Activated naive CD4-positive, alpha-beta T cell (primary cell): ENCODE measurements at places on chromosomes 1 and 21.

- DNase-seq = no peak
Measured at GRCh38 chr1:20223106-20223505, 36.8 kb upstream of the PLA2G2C start.

DNA sequence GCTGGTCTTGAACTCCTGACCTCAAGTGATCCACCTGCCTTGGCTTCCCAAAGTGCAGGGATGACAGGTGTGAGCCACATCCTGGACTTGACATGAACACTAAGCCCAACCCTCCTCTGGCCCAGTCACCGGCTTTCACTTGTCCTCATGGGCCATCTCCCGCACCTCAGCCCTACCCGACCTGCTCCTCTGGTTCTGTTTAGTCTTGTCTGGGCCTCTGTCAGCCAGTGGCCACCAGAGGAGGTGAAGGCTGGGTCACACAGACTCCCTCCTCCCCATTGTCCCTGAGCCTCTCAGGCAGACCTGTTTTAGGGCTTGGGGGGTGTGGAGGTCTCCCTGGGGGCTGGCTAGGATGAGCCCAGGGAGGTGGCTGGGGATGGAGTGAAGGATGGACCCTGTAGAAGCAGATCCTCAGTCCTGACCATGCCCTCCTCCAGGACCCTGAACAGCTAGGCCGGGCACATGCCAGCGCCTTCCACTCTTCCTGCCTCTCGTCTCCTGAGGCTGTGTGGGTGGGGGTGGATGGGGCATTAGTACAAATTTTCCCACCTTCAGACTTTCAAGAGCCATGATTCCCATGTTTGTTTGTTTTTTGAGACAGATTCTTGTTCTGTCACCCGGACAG lies 26.1 kb upstream of the UMODL1 start:
- no peak for DNase-seq

DNA sequence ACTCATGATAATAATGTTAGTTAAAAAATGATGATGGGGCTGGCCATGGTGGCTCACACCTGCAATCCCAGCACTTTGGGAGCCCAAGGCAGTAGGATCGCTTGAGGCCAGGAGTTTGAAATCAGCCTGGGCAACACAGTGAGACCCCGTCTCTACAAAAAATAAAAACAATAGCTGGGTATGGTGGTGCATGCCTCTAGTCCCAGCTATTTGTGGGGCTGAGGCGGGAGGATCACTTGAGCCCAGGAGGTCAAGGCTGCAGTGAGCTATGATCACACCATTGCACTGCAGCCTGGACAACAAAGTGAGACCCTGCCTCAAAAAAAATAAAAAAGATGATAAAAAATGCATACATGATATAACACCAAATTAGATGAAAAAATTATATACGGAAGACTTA lies 5.3 kb downstream of the P3H1 start:
- no peak for DNase-seq

- peak; percentile 42 for DNase-seq
Measured at GRCh38 chr1:16243936-16244649, 7.1 kb upstream of the CPLANE2 start.

GRCh38 chr1:184504040-184504954 lies 117.5 kb downstream of the C1orf21 start:
- no peak for DNase-seq

DNA sequence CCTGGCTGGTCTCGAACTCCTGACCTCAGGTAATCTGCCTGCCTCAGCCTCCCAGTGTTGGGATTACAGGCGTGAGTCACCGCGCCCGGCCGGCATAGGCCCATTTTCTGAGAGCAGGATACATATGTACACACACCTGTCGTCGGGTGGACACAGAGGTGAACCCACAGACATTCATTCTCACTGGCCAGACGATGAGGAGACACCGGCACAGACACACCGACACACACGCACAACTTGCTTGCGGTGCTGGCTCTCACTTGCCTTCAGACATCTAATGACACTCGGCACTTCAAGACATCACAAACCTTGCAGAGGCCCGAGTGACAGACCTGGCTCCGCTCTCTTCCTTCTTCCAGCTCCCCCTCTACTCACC lies 579 bp downstream of the PTCH2 start:
- no peak for DNase-seq

DNA sequence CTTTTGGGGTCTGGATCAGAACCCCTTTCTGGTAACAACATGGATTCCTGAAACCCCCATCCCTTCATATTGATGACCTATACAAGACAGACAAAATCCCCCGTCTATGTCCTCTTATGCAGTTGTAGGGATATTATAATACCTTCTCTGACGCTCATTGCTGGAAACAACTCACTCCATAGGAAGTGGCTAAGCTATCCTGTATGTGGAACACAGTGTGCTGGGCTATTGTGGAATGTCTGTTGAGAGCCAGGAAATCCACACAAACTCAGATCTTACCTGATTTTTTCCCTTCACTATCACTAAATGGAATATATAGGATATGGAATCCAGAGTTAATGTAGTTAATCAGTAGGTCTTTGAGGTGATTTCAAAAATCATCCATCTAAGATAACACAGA lies 17.7 kb upstream of the PIK3R3 start:
- no peak for DNase-seq

GRCh38 chr1:89171067-89171438 lies 4.8 kb downstream of the GBP7 start:
- DNase-seq = no peak

DNA sequence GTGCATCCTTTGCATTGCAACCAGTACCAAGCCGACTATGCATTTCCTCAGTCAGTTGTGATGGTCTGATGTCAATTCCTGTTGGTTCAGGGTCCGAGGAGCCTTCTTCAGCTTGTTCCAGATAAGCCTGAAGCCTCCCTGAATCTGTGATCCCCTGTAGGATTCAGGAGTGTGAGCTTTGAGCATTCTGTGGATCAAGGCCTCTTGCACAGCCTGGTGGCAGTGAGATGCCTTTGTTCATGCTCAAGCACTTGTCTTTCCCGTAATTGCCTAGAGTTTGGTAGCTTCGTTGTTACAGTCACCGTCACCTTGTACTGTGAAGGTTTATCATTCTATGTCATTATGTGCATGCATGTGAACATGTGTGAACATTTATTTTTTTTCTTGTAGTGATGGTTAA lies 103.5 kb downstream of the PBX1 start:
- DNase-seq = no peak

GRCh38 chr21:22892028-22892427 lies 1893.8 kb downstream of the NCAM2 start:
- no peak for DNase-seq

DNA sequence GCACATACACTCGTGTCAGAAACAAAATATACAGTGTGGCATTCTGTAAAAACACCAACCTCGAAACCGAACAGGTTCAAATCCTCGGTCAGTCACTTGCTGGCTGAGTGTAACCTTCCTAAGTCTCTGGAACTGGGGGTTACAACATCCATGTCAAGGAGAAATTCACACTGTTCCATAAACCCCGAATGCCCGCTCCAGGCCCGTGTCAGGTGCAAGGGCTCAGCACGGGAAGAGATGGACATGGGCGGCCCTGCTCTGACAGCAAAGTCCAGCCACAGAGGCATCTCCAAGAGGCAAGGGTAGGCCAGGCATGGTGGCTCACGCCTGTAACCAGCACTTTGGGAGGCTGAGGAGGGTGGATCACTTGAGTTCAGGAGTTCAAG lies 79.5 kb downstream of the SLC66A1 start:
- no peak for DNase-seq

- no peak for DNase-seq
Measured at GRCh38 chr1:217089361-217090014, 366.3 kb upstream of the ESRRG start.

DNA sequence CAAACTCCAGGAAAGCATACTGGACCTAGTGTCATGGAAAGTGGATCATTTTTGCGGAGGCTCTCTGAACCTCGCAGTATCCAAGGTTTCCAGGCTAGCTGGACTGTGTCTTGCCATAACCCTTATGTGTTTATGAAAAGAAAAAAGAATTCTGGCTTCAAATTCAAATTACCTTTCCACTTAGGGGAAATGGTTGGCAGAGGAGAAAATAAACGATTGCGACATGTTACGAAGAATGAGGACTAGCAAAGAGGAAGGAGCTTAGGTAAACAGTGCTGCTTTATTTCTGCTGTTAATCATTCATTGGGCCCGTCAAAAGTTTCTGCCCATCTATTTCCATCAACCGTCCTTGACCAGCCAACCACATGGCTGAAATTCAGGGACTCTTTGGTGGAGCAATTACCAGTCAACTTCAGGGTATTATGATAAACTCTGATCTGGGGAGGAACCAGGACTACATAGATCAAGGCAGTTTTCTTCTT lies at the start of gene C4BPA:
Gene C4BPA (plus strand): TSS at position 342 of the 482 bp plus-strand sequence. CDS start 8,793 bp downstream, outside the sequence.
- DNase-seq = no peak

GRCh38 chr1:31734582-31735107 lies 29.5 kb downstream of the ADGRB2 start:
- DNase-seq = no peak

- no peak for DNase-seq
Measured at GRCh38 chr1:47660622-47661021, 222.8 kb downstream of the FOXD2 start.

DNA sequence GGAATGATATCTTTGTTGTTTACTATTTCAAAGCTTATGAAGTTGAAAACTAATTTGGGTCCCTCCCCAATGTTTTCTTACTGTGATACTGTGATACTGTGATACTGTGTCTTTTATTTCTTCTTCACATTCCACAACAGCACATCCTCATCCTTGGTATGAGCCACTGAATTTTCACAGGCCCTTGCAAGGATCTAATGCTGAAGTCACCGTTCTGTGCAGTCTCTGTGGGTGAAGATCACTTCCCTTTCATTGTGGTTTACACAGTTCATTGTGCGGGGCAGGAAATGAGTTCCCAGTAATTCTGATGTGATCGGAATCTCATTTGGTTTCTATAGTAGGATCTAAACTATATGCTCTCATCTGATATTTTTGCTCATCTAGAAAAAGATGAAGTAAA lies 32.1 kb upstream of the PAXBP1 start:
- no peak for DNase-seq

DNA sequence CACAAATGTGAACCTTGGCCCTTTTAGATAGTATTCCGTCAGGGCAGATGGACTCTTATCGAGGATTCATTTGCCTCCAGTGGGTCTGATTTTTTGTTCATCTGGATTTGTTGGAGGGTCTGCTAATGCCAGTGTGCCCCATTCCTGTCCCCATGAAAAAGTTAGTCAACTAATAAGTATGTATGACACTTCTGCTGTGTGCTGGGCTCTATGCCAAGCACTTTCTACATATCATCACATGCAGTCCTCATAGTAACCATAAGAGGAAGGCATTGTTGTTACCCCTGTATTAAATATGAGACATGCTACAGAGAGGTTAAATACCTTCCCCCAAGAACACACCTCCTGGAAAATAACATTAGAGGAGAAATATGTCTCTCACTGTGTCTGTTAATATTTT lies 46.6 kb upstream of the MAB21L3 start:
- DNase-seq = no peak

GRCh38 chr1:112507921-112508277 lies 866 bp upstream of the WNT2B start:
- DNase-seq = no peak

DNA sequence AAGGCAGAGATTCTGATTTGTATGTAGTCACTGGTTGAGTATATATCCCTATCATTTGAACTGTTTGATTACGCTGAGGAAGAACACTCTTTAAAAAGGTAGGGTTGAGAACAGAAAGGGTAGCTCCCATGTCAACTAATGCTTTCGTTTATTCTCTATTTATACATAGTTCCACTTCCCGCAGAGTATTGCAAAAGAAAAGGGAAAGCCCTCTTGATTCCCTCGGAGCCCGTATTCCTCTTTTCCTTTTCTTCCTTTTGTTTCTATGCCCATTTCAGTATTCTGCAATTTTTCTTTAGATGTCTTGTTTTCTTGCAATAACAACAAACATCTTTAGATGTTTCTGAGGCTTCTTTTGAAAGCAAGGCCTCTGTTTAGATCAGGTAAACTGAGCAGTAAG lies 78.2 kb downstream of the DNTTIP2 start:
- DNase-seq = no peak

DNA sequence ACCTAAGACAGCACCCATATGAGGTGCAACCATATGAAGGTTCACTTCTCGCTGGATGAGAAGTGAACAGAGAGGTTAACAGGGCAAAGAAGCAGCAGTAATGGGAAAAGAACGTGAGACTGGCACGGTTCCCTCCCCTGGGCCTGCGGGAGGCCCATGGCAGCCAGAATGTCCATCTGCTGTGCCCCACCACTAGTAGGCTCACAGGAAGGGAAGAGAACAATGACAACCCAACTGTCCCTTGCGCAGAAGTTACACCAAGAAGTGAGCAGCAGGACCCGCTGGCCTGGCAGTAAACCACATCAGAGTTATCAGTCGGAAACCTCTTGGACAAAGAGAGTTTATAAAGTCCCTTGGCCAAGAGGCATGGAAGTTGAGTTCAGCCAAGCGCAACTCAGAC lies 11.3 kb downstream of the HIVEP3 start:
- no peak for DNase-seq

DNA sequence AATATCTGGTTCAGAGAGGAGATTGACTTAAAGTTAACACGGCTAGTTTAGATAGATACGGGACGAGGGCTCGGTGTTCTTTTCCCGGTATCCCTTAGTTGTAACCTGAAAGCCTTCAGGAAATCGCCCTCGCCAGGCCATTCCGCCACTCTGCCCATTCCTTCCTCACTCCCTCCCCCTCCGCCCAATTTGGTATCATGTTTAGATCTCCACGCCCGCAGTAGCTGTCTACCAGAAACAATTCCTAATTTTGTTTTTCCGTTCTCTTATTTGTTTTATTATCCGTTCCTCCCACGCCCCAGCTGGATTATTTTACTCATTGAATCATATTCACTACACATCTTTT lies 685 bp upstream of the VAMP4 start:
- no peak for DNase-seq

- no peak for DNase-seq
Measured at GRCh38 chr1:27496604-27497155, 6.7 kb upstream of the WASF2 start.

DNA sequence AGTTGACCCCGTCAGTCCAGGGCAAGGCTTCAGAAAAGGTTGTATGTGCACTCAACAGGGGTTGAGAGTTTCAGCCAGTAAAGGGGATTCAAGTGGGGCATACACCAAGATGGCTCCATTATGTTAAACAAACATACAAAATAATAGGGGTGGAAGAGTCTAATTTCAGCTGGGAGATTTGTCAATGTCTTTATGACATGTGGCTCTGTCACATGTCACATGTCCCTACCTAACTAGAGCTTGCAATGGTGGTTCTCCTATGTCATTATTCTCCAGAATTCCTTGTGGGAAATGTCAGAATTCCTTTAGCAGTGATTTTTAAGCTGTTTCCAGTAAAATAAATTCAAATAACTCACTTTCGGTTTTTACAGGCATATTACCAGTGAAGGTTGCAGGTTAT lies 392.0 kb upstream of the ADGRL4 start:
- DNase-seq = no peak

DNA sequence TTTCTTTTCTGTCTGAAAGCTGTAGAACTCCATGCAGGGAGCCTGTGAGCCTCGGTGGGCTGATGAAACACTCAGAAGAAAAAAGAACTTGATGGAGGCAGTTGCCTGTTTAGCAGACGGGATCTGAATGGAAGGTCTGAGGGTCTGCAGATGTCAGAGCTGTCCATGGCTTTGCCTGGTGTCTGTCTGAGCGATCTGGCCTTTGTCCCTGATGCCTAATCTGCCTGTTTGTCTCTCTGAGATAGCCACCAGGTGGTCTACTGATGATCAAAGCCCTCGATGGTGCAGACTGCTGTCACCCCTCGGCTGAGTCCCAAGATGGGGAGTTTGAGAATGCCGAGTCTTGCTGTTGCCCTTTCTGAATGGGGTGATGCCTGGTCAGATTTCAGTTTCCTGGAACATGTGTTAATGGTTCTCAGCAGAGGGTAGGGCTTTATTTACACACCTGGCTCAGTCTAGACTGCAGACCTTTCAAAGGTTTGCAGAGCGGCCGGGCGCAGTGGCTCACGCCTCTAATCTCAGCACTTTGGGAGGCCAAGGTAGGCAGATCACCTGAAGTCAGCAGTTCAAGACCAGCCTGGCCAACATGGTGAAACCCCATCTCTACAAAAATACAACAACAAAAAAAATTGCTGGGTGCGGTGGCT lies 90.4 kb downstream of the KIF26B start:
- no peak for DNase-seq
